ENCODE measurements at places on chromosomes 6 and 20.
A peak's percentile ranks its signal among the peaks of the same experiment; 100 is the strongest.

- no peak for DNase-seq
These were observed 9.1 kb downstream of the RBM38 start for GRCh38 chr20:57400231-57400701.

DNA sequence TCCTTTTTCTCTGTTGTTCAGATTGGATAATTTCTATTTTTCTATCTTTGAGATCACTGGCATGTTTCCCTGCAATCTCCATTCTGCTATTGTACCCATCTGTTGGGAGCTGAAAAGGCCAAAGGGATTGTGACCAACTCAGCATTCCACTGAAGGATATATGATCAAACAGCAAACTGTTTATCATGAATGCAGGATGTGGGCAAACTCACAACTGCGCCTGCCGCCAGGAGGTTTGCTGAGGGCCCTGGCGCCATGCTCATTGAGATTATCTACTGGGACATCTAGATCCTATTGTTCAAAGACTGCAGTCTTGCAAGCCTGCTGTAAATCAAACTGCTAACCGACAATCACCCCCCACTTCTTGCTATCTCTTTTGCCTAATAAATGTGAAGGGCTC is 3.8 kb upstream of the FKBP1A start:
- no peak for DNase-seq

DNA sequence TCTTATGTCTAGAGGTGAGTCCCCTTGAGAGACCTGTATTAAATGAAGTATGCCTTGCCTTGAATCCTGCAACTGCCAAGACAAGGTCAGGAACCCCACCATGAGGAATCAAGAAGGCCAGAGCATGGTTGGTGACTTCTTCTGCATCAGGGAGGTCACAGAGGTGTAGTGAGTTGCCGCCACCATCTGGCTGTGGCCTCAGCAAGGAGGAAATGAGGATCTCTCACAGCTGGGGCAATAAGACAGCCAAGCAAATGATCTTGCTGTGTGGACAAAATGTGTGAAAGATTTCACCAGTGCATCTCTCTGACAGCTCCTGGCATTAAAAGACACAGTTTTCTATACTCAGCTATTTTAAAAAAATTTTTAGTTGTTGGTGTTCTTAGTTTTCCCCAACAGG is 611.0 kb downstream of the DOK5 start:
- no peak for DNase-seq

DNA sequence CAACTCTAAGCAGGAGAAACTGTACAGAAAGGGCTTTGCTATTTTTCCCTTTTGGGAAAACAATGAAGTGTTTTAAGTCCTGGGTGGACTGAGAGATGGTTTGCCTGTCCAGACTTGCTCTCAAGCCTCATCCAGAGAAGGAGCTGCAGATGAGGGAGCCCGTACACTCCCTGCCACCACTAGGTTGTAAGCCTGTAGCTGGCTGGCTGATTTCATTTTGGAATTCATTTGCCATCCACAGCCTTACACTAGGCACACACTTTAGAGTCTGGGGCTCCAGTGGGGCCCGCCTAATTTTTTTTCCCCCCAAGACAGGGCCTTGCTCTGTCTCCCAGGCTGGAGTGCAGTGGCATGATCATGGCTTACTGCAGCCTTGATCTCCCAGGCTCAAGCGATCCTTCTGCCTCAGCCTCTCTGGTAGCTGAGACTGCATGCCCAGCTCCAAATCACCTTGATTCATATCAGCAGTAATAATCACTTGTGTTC is 28.4 kb downstream of the POFUT1 start:
- no peak for DNase-seq

- DNase-seq: no peak
These were observed 447.8 kb upstream of the BTBD3 start for GRCh38 chr20:11469795-11470435.

GRCh38 chr6:166325383-166326042 is 16.8 kb downstream of the SFT2D1 start:
- no peak for DNase-seq

- DNase-seq: no peak
These were observed 30.7 kb downstream of the PAK5 start for GRCh38 chr20:9808166-9808565.

DNA sequence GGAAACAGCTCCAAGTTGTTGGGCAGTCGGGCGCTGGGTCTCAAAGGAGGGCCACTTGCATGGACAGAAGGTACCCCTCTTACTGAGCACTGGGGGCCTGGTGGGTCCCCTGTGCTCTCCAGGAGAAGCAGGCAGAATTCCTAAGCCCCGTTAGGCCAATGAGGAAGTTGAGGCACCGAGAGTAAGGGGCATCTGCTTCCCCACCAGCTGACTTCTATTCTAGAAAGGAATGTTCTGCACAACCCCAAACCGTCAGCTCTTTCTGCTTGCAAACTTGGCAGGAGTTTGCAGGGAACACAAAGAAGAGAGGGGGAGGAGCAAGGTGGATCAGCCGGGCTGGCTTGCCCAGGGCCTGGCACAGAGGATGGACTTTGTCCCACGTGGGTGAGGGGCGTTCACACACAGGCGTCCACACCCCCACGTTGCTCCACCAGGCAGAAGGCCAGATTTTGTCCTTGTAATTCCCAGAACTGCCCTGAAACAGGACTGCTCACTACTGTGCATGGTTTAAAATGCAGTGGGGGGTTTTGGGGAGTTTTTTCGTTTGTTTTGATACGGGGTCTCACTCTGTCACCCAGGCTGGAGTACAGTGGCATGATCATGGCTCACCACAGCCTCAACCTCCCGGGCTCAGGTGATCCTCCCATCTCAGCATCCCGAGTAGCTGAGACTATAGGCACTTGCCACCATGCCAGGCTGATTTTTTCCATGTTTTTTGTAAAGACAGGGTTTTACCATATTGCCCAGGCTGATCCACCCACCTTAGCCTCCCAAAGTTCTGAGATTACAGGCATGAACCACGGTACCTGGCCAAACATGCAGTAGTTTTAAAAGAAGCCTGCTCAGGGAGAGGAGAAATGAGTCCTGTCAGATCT is 93.3 kb downstream of the SNX5 start:
- peak; percentile 83 for DNase-seq

DNA sequence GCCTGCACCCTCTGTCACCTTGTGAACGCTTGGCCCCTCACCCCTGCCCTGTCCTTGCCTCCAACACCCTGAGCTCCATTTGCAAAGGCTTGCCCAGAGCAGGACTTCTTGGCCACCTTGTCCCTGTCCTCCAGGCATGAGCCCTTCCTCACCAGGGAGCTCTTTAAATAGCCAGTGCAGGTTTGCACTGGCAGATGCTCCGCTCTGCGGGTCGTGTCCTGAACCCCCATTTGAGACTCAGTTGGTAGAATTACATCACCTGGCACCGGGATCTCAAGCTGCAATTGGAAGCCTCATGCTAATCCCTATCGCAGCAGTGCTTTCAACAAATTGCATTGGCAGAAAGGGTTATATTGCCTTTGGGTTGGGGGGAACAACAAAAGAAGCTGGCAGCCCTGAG is 85.9 kb downstream of the TRMT6 start:
- DNase-seq: no peak

GRCh38 chr6:63804381-63804956 is 168.9 kb downstream of the PHF3 start:
- no peak for DNase-seq

DNA sequence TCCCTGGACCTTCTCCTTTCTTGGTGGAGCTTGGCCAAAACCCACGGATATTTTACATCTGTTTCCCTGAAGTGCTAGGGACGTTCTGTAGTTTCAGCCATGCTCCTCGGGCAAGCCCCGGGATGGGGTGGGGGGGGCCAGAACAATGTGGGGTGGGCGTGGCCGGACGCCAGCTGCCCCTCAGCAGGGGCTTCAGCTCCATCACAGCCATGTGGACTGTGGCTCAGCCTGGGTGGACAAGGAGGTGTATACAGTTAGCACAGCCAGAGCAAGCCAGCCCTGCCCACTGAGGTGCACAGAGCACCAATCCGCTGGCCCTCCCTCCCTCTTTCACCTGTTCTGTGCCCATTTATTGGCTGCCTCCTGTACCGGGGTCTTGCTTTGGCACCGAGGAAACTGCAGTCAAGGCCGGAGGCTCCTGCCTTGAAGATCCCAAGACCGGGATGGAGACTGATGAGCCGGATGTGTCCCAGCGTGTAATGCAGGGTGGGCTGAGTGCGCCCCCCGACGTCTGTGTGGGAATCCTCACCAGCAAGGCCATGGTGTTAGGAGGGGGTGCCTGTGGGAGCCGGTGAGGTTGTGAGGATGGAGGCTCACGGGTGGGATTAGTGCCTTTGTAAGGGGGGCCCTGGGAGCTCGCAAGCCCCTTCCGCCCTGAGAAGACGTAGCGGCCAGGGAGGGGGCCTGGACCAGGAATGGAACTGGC is 28.0 kb downstream of the FRMD1 start:
- no peak for DNase-seq

DNA sequence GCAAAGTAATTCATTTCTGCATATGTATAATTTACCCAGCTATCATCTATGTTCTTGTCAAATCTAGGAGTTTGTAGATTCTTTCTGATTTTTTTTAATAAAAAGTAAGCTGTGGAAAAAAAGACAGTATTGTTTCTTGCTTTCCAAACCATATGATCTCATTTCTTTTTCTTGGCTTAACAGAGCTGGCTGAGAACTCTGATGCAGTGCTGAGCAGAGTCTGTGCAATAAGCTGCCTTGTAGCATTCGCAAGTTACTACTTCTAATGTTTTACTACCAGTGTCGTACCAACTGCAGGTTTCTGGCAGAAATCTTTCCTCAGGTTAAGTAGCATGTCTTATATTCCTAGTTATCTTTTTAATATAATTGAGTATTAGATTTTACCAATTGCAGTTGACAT is 15.6 kb downstream of the RRBP1 start:
- DNase-seq: no peak

GRCh38 chr6:20411953-20412681 is 10.4 kb downstream of the E2F3 start:
- DNase-seq: no peak

GRCh38 chr6:155117256-155117655 is 122.1 kb downstream of the TIAM2 start:
- DNase-seq: no peak

DNA sequence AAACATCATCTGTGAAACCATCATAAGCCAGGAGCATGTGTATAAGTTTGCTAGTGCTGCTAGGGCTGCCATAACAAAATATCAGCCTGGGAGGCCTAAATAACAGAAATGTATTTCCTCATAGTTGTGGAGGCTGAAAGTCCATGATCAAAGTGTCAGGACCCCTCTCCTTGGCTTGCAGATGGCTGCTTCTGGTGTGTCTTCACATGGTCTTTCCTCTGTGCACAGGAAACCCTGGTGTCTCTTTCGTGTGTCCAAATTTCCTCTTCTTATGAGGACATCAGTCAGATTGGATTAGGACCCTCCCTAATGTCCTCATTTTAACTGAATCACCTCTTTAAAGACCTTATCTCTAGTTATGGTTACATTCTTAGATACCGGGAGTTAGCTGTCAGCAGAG is 6.2 kb upstream of the CITED2 start:
- no peak for DNase-seq

- DNase-seq: no peak
These were observed 190.4 kb upstream of the DTNBP1 start for GRCh38 chr6:15853259-15853658.

DNA sequence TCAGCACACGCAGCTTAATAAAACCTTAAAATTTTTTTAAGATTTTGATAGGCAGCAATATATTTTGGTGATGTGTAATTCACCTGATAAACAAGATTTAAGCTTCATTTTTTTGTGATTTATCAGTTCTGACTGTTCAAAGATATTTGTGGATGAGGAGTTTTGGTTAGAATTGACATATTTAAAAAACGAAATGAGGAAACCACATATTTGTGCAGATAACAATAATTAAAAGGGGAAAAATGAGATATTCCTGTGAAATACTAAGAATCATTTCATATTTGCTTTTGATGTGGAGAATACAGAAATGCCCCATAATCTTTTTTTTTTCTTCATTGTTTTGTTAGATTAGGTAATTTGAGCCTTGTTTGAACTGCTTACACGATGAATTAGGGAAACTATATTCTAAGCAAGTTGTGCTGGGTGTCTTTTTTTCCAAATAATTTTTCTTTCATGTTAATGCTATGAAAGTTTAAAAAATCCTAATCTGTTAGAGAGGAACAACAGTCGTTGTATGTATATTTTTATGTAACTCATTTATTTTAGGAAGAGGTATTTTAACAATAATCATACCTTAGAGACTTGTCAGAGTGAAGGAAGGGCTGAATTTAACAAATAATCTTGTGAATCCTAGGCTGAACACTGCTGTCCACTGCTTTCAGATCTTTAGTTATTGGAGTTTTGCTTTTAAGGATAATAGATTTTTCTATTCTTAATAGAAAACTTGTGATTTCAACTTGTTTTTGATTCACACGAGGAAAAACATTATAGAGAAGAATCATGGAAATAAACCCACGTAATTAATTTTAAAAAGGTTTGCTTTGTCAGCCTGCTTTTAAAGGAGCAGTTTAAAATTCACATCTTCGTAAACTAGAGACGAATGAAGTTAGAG is 4.0 kb downstream of the ARID1B start:
- no peak for DNase-seq

DNA sequence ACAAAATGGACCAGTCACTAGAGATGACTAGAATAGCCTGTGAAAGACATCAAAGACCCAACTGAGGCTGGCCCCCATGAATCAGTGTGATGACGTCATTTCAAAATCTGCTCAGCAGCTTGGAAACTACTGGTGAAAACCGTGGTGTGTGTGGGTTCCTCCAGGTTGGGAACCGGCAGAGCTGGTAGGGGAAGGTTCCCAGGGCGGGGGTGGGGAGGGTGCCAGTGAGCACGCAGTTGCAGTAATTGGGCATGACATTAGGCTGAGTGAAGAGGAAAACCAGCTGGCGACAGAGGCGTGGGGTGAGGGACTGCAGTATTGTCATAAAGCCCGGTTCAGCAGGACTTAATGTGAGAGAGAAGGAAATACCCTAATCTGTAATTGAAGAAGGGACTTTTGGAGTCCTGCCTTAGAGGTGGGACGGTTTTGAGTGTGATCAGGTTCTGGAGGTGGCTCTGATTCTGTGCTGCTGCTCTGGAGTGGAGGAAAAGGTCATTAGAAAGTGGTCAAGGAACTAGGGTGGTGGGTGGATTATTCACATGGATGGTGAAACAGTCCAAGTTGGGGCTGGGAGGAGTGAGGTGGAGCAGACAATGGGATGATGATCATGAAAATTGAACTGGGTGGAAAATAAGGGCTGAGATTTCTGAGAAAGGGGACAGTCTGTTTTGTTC is 52.0 kb upstream of the MTHFD1L start:
- no peak for DNase-seq

DNA sequence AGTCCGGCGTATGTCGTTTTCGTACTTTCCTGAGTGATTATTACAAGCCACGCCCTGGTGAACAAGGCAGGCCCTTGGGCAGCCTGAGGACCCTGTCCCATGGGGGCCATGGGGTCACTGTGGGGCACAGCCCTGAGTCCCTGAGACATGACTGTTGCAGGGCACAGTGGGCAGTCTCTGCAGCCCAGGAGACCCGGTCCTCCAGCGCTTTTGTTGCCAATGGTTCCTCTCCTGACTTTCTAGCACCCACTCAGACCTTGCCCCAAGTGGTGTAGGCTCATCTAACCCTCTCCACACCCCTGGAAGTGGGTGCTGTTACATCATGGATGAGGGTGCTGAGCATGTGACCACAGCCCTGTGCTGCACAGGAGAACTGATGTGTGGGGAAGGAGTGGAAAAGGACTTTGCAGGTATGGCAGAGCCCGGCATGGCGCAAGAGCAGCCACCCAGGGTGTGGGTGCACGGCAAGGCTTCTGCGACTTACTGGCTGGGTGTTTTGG is 319.5 kb downstream of the TAF4 start:
- no peak for DNase-seq
